ENCODE measurements at places on chromosomes 1 and 21. TPM values are rescaled to one million over a fixed set of nuclear protein-coding genes. Genes with fewer than 3 reads are reported as not detected.

DNA sequence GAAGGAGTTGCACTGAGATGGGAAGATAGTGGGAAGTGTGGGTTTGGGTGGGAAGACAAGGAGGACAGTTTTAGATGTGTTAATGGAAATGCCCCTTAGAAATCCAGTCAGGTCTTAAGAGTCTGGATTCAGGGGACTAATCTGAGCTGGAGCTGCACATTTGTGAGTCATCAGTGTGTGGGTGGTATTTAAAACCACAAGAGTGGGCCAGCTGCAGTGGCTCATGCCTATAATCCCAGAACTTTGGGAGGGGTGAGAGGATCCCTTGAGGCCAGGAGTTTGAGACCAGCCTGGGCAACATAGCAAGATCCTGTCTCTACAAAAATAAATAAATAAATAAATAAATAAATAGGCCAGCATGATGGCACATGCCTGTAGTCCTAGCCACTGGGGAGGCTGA is 40.9 kb upstream of the SLC6A9 start:
- no peak for DNase-seq

DNA sequence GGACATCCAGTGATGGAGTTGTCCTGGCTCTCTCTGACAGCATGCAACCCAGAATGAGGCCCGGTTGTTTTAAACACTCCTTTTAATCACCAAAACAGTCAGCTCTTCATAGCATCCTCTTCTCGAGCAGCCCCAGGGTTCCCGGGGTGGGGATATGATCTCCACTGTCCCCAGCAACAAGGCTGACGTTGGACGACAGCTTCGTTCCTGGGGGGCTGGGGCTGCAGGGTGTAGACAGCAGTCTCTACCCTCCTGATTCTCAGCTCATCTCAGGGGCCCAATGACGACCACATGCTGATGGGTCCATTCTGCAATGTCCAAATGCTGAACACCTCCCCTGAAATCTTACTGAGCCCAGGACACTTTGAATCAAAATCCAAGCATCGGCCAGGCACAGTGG is 27.0 kb downstream of the TRIM11 start:
- DNase-seq, result no peak

- no peak for DNase-seq
Observed at GRCh38 chr1:86453664-86454063, 15.1 kb upstream of the CLCA1 start.

- DNase-seq, result no peak
Observed at GRCh38 chr1:229205854-229206253, 65.1 kb upstream of the RAB4A start.

- no peak for DNase-seq
Observed at GRCh38 chr1:111812306-111812705, 56.6 kb downstream of the DDX20 start.

DNA sequence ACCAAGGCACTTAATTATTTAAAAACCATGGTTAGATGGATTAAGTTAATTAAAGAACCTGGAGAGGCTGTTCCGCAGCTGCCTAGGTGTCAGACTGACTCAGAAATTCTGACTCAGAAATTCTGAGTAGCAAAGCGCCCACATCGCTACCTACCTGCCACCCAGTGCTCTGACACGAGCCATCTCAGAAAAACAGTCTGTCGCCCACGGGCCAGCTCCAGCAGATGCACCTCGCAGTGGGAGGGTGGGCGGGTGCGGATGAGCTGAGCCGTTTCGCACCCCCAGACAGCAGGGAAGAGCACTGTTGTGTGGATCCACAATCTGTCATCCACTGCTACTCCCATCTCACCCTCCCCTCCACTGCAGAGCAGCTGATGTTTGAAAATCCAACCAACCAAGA is 13.5 kb downstream of the KCNK1 start:
- DNase-seq, result no peak

DNA sequence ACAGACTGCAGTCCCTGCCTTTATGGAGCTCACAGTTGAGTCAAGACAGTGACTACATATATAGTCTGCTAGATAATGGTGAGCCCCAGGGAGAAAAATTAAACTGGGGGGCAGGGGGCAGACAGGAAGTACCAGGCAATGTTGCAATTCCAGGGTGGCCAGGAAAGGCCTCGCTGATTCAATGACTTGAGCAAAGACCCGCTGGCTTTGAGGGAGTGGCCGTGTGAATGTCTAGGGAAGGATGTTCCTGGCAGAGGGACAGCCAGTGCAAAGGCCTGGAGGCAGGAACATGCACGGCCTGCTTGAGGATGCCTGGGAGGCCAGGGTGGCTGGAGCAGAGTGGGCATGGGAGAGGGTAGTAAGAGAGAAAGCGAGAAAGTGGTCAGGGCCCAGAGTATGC is 23.0 kb upstream of the EPHA8 start:
- no peak for DNase-seq

- no peak for DNase-seq
Observed at GRCh38 chr1:207344221-207344620, 22.7 kb downstream of the CD55 start.

GRCh38 chr1:85015826-85016225 is 18.9 kb upstream of the MCOLN2 start:
- no peak for DNase-seq

ANGPTL3 gene
- total RNA-seq, result not detected

All from activated T-helper 2 cell treated with anti-CD3 and anti-CD28 coated beads, Interferon-gamma antibody, Interleukin-2, Interleukin-4, amounts not matched to agents 10 μg/mL and 5 μg/mL and 100 μg/mL, durations not matched to agents 14 hours and 24 hours and 36 hours (primary cell).